ENCODE measurements at places on chromosomes 2 and 18. TPM values are rescaled to one million over a fixed set of nuclear protein-coding genes. Genes with fewer than 3 reads are reported as not detected.
A peak's percentile ranks its signal among the peaks of the same experiment; 100 is the strongest.

Gene OTOS
- not detected for total RNA-seq

Gene FN1
- 0.70 TPM for total RNA-seq

Gene SERPINB3
- total RNA-seq, result not detected

Gene ELAC1
- 5.6 TPM for total RNA-seq

Gene PRLH
- not detected for total RNA-seq

Gene CUL3
- 85.8 TPM for total RNA-seq

Gene SIGLEC15
- total RNA-seq, result not detected

Gene EMX1
- not detected for total RNA-seq

DNA sequence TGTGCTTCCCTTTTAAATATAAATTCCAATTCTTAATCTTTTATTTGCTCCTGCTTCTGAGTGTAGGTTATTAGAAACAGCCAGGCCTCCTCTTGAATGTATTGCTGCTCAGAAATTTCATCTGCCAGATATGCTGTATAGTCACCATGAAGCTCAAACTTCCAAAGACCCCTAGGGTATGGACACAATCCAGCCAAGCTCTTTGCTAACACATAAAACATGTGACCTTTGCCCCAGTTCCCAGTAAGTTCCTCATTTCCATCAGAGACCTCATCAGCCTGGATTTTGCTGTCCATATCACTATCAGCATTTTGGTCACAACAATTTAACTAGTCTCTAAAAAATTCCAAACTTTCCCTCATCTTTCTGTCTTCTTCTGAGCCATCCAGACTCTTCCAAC is 75.2 kb downstream of the MAP2 start:
- no peak for DNase-seq

DNA sequence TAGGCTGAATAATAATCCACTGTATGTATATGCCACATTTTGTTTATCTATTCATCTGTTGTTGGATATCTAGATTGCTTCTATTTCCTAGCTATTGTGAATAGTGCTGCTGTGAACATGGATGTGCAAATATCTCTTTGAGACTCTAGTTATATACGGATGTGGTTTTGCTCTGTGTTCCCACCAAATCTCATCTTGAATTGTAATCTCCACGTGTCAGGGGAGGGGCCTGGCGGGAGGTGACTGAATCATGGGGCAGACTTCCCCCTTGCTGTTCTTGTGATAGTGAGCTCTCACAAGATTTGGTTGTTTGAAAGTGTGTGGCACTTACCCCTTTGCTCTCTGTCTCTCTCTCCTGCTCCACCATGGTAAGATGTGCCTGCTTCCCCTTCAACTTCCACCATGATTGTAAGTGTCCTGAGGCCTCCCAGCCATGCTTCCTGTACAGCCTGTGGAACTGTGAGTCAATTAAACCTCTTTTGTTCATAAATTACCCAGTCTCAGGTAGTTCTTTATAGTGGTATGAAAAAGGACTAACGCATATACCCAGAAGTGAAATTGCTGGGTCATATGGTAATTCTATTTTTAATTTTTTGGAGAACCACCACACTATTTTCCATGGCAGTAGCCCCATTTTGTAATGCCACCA is 86.1 kb upstream of the UPP2 start:
- DNase-seq, result peak; percentile 38

- DNase-seq, result peak; percentile 69
These were observed 4.4 kb downstream of the CTIF start for GRCh38 chr18:48543228-48543627.

DNA sequence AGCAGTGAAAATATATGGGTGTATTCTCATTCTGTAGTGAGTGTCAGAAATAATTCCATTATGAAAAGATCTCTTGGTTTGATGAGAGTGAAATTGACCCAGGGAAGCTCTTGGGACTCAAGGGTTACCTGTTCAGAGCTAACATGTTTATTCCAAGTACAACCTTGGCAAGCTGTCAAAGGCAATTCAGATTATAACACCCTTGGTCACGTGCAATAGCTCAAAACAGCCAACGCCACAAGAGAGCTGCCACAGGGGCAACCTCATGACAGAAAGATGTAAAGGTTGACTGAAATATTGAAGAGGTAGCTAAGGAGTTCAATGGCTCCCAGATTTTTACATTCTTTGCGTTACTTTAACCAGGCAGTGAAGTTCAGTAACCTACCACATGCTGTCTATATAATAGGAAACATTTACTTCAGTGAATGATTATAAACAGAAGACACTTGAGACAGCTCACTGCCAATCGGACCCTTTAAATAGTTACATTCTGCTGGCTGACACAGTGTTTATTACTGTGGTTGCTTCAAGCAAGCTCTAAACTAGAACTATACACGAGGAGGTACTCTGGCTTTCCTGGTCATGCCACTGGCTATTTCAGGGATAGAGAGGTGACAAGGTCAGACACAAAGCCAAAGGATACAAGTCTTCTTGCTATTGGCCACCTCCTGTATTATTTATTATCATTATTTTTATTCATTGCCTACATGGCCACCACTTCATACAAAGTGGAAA is 187.3 kb downstream of the PID1 start:
- DNase-seq, result no peak

DNA sequence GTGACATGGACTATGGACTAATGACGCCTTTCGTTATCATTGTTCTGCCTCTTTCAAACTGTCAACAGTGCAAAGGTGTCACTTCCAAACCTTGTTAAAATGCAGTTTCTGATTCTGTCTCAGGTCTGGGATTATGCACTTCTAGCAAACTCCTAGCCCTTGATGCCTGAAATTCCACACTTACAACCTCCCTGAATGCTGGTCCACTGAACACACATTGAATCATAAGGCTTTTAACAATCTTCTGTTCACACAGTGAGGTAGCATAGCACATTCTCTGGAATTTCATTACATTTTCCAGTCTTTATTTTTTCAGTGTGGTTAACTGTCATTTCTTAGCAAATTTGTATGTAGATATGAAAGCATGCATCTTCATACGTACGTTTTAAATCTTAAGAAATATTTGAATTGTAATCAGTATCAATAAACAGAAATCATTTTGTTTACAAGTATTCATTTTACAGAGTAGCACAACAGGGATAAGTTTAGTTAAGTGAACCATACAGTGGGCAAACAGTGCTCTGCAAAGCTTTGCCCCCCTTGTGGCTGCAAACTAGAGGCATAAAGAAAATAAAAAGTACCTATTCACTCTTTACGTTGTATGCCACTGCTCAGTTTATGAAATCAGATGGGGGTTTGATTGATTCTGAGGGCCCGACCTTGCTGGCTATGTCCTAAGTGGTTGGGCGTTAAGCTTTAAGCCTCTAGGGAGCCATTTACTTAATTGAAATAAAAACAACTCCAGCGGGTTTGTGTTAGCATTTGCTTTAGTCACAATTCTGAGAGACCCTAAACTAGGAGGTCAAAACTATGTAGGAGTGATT is 250.8 kb downstream of the LRRTM1 start:
- DNase-seq, result no peak

DNA sequence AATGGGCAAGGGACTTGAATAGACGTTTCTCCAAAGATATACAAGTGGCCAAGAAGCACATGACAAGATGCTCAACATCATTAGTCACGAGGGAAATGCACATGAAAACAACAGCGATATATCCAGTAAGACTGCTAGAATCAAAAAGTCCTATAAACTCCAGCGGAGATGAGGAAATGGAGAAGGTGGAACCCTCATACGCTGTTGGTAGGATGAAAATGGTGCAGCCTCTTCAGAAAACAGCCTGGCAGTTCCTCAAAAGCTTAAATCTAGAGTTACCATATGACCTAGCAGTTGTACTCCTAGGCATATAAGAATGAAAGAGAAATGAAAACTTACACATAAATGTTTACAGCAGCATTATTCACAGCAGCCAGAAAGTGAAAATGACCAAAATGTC is 48.1 kb downstream of the HPCAL1 start:
- DNase-seq, result no peak

GRCh38 chr2:214311931-214312749 is 98.7 kb upstream of the VWC2L start:
- DNase-seq, result no peak

GRCh38 chr2:54360055-54360792 is 95.9 kb upstream of the SPTBN1 start:
- no peak for DNase-seq

- peak; percentile 74 for DNase-seq
These were observed 44.9 kb downstream of the PARD6G start for GRCh38 chr18:80202264-80202998.

- no peak for DNase-seq
These were observed 102.6 kb downstream of the BAZ2B start for GRCh38 chr2:159513745-159514144.

DNA sequence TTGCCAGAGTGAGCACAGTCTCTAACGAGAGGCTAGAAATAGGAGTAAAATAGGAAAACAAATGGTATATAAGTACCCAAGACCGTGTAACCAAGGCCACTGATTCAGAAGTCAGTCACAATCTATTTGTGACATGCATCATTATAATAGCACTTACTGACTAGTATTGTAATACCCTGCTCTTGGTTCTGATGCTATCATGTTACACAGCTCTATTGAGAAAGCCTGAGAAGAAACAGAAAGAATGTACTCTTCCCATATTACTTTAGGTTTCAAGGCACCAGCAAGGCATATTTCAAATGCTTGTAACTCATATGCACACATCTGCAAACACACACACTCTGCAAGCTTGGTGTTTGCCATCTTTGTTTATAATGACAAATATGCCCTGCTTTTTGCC is 746.4 kb downstream of the SLC4A3 start:
- DNase-seq, result no peak

- no peak for DNase-seq
These were observed 52.2 kb upstream of the CTAGE1 start for GRCh38 chr18:22469926-22470247.

GRCh38 chr2:64337314-64337713 is 116.6 kb upstream of the LGALSL start:
- DNase-seq, result no peak

DNA sequence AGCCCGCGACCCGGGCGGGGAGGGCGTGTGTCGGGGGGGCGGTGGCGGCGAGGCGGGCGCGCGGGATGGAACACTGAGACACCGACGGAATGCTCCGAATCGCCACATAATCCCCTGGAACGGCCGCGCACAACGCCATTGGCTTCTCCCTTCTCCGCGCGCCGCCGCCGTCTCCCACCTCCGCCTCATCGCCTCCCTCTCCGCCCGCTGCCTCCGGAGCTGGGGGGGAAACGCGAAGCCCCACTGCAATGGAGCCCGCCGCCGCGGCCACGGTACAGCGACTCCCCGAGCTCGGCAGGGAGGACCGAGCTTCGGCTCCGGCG is at the start of gene PHLPP1:
Gene PHLPP1 (plus strand): TSS at position 106 of the 323 bp plus-strand sequence. CDS start 143 bp downstream, at position 249.
- DNase-seq, result no peak

DNA sequence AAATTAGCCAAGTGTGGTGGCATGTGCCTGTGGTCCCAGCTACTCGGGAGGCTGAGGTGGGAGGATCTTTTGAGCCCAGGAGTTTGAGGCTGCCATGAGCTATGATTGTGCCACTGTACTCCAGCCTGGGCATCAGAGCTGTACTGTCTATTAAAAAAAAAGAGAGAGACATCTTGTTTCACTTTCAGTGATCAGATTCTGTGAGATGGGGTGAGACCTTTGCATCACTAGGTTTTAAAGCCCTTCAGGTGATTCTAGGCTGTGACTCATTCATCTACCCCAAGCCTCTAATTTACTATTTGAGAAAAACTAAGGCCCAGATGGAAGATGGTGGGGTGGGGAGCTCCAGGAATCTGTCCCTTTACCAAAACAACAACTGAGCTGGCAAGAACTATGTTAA is 7.1 kb downstream of the C2orf92 start:
- DNase-seq, result no peak

- DNase-seq, result peak; percentile 16
These were observed 321.8 kb downstream of the ZEB2 start for GRCh38 chr2:144198116-144198515.

DNA sequence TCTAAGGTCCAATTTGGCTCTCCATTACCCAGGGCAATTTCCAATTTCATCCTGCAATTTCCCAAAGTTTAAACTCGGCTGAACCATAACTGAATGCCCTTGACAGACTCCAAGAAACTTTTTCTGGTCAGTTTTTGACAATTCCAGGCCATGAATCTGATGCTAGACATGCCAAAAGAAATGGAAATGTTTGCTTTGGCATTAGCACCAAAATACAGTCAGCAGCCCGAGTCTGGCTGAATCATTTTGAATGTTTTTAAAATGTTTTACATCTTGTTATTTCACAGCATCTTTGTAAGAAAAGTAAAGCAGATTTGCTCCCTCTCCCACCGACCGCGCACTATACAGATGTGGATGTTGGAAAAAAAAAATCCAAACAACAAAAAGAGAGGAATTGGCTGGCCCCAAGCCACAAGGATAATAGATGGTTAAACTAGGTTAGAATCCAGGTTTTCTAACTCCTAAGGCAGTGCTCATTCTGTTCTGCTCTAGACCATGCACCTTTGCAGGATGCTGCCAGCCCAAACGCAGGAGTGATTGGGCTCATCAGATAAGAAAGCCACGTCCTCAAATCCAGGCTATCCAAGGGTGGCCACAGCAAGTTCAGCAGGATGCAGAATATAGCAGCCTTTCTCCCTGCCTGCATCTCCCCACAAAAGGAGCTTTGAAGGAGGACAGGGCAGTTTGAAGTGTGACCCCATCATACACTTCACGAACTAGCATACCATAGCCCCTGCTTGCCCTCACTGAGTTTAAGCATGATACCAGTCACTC is 167.5 kb downstream of the ALK start:
- no peak for DNase-seq

GRCh38 chr2:30417253-30417652 is 29.8 kb upstream of the LCLAT1 start:
- no peak for DNase-seq

DNA sequence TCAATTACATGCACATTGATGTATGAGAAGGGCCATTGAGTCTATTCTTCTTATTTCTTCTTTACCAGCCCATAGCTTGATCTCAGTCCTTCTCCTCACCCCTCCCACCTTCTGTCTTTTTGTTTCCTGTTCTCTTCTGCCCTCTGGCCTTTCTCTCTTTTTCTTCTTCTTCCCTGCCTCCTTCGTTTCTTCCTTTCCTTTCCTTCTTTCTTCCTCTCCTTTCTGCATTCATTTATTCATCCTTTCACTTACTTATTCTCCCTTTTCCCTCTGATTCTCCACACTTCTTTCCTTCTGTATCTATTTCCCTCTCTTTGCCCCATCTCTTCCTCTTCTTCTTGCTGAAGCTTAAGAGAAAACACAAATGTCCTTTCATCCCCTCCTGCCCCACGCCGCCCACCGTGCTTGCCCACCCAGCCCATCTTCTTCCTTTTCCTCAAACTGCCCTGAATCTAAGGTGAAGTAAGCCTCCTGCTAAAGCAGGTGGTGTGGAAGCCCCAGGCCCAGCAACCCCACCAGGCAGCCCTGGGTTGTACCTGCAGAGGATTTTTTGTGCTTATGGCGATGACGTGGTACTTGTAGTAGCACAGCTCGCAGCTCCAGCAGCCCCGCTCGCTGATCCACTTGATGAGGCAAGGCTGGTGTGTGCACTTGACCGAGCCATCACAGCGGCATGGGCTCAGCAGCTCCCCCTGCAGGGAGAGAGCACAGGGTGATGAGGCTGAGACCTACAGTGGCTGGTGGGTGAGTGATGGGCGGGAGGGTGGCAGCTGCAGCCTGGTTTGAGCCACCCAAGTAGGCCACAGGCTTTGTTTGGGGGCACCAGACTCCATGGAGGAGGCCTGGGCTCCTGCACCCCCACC is 89.0 kb downstream of the MARCHF4 start:
- DNase-seq, result peak; percentile 70
